Activated CD8-positive, alpha-beta memory T cell treated with anti-CD3 and anti-CD28 coated beads, Interleukin-2, amount 10 ng/mL, durations not matched to agents 7 days and 5 days (primary cell): ENCODE measurements at places on chromosomes 6 and 20. TPM values are rescaled to one million over a fixed set of nuclear protein-coding genes. Genes with fewer than 3 reads are reported as not detected.

FKBP1C gene
- 0.67 TPM for total RNA-seq

MEI4 gene
- total RNA-seq, result not detected

MMP24 gene
- not detected for total RNA-seq

NRSN2 gene
- 2.9 TPM for total RNA-seq

DAAM2 gene
- not detected for total RNA-seq

NOL4L gene
- total RNA-seq, result 18.3 TPM

SLC16A10 gene
- 2.4 TPM for total RNA-seq

LY86 gene
- 1.7 TPM for total RNA-seq
